DMS53 (cell line): ENCODE measurements at places on chromosomes 1 and 21.

GRCh38 chr21:16588433-16588860, 858.7 kb downstream of the USP25 start:
- peak; percentile 91 for DNase-seq

DNA sequence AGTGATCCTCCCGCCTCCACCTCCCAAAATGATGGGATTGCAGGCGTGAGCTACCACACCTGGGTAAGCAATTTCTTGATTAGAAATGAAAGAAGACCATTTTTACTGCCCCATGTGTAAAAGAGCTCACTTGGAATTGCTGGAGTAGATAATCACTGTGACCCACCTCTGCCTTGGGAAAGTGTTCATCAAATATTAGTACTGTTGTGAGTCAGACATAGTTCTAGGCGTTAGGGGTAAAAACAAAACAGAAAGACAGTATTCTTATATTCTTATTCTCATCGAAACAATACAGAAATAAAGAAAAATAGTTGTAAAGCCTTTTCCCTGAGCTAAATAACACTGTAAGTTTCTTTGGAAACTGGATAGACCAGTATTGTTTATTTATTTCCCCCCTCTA, 36.2 kb downstream of the CELF3 start:
- DNase-seq = peak; percentile 36

DNA sequence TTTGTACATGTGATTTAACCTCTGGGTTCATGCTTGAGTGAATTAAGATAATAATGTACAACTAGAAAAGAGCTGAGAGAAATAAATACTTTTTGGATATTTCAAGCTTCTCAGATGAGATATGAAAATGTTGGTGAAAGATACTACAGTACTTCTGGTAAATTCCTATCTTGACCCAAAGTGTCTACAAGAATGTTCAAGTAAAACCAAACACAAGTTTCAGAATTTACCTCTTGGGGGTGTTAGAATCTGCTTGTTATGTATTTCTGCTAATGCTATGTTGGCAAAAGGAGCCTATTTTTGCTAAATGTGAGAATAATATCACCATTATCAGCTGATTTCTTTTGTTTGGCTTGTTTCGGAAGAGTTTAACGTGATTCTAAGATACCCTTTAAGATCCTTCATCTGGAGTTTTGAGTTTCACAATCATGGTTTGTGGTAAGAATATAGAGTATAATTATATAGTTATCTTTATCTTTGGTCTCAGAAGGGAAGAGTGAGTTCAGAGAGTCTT, 388.5 kb downstream of the LMO4 start:
- DNase-seq = no peak

DNA sequence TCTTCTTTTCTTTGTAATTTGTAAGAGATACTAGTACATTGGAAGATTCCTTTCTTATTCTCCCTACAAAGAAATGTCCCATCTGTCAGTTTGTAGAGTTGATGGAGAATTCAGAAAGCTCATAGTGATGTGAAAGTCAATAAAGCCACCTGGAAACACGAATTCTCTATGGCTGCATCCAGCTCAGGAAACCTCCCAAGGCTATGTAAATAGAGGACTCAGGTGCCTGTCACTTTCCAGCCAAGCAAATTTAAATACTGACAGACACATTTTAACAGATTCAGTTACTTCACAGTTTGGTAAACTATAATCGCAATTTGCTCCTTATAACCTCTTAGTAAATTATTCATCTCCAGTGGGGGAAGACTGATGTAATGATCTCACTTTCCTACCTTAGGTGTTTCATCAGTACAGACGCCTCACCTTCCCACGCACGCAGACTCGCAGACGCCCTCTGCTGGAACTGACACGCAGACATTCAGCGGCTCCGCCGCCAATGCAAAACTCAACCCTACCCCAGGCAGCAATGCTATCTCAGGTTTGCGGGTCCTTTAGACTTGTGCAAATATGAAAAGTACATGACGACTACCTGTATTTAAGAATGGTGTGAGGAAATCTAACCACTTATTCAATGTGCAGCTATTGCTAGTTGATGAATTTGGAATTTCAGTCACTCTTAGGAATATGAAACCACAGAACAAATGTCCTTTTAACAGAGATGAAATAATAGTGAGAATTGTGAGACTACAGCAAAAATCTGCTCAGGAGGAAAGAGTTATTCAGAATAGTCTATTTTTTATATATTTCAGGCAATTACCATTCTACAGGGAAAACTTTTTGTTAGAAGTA, 60.6 kb downstream of the PTPRC start:
- peak; percentile 90 for DNase-seq

DNA sequence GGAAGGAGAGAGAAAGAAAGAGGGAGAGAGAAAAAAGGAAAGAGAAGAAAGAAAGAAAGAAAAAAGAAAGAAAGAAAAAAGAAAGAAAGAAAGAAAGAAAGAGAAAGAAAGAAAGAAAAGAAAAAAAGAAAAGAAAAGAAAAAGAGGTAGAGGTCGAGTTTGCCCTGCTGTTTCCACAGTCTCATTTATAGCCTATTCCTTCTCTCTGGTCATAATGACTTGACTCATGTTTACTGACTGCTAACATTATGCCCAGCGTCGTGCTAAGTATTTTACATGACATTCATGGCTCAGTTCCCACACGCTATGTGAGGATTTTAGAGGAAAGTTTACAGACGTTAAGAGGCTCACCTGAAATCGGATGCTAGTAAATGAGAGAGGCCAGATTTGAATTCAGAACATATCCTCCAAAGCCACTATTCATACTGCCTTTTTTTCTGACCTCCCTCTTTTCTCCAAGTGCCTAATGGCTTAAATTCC, 263.0 kb downstream of the TNR start:
- DNase-seq = peak; percentile 41

DNA sequence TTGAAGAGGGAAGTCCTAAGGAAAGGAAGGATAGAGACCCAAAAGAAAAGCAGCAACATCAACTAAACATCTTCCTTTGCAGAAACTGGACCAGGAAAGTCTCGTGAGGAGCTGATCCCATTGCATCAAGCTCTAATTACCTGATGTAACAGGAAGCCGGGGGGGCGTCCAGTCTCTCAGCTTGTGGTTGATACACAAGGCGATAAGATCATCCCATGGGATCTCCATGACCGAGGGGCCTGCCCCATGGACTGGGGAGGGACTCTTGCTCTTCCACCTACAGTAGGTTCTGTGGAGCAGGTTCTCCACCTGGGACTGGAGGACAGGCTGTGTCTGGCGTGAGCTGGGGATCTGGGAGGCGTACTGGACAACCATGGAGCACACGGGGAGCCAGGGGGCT, 14.8 kb upstream of the LSS start:
- DNase-seq = no peak

GRCh38 chr1:154342836-154343472, 17.6 kb downstream of the ATP8B2 start:
- no peak for DNase-seq

- peak; percentile 33 for DNase-seq
These were observed 42.2 kb upstream of the ATP1A1 start for GRCh38 chr1:116330846-116331245.

GRCh38 chr21:26297851-26298250, 127.3 kb upstream of the APP start:
- DNase-seq = no peak

DNA sequence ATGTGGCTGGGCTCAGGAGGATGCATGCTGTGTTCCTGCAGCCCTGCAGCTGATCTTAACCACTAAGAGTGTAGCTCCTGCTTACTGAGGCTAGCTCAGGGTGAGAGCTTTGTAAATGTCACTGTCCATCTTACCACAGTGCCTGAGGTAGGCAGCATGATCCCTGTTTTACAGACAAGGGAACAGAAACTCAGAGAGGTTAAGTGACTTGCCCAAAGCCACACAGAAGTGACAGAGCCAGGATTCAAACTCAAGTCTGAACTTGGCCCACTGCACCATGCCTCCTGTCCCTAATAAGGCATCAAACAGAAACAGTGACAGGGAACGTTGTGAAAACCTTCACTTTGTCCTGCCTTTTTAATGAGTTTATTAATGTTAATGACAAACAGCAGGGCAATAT, 27.9 kb downstream of the PPFIA4 start:
- DNase-seq = no peak
